ENCODE measurements at places on chromosomes 6 and 20. TPM values are rescaled to one million over a fixed set of nuclear protein-coding genes. Genes with fewer than 3 reads are reported as not detected.

The CLPSL1 gene
- total RNA-seq = not detected

The PRR18 gene
- not detected for total RNA-seq

The PRPF6 gene
- 57.0 TPM for total RNA-seq

The SLC24A3 gene
- total RNA-seq = 0.03 TPM

The LIN28B gene
- total RNA-seq = 1.8 TPM

The THEMIS gene
- not detected for total RNA-seq

The OSBPL2 gene
- 15.6 TPM for total RNA-seq

The SPAG4 gene
- 4.5 TPM for total RNA-seq

The ZC2HC1B gene
- total RNA-seq = not detected

The NDRG3 gene
- 21.6 TPM for total RNA-seq

The ZNF337 gene
- total RNA-seq = 15.9 TPM

The MEI4 gene
- total RNA-seq = not detected

The TINAG gene
- not detected for total RNA-seq

The TNFRSF6B gene
- total RNA-seq = 0.53 TPM

The TULP1 gene
- total RNA-seq = not detected

The OSER1 gene
- total RNA-seq = 49.2 TPM

The CDH4 gene
- 7.8 TPM for total RNA-seq

The OR2H2 gene
- not detected for total RNA-seq

The BHLHE23 gene
- total RNA-seq = not detected

The IPCEF1 gene
- total RNA-seq = not detected

The CNPY3 gene
- total RNA-seq = 36.6 TPM

The LRFN2 gene
- not detected for total RNA-seq

The MATN4 gene
- total RNA-seq = 0.12 TPM

The LY6G6F gene
- total RNA-seq = not detected

The TLDC2 gene
- not detected for total RNA-seq

The CLIC5 gene
- total RNA-seq = not detected

The SNRNP48 gene
- 9.1 TPM for total RNA-seq

The MBOAT1 gene
- 2.5 TPM for total RNA-seq

The SPDEF gene
- 2.7 TPM for total RNA-seq

The WFDC5 gene
- total RNA-seq = not detected

The NXT1 gene
- 80.2 TPM for total RNA-seq

The SASH1 gene
- 2.8 TPM for total RNA-seq

The C20orf144 gene
- total RNA-seq = 0.13 TPM

The TPBG gene
- total RNA-seq = 39.9 TPM

The FNDC1 gene
- total RNA-seq = 0.05 TPM

The SLC22A16 gene
- not detected for total RNA-seq

The RAET1L gene
- 0.47 TPM for total RNA-seq

The EPHA7 gene
- total RNA-seq = 0.05 TPM

The PROKR2 gene
- total RNA-seq = not detected

The TMC2 gene
- total RNA-seq = not detected

The TRAPPC3L gene
- not detected for total RNA-seq

The SNAI1 gene
- 18.7 TPM for total RNA-seq

The C6orf163 gene
- 0.36 TPM for total RNA-seq

The DHX35 gene
- 8.8 TPM for total RNA-seq

The ZFP64 gene
- 20.0 TPM for total RNA-seq

The BPI gene
- not detected for total RNA-seq

The PPP1R3G gene
- 1.6 TPM for total RNA-seq

The PI16 gene
- total RNA-seq = not detected

The THBD gene
- total RNA-seq = 35.3 TPM

The SEMG1 gene
- total RNA-seq = not detected
